ENCODE measurements at places on chromosomes 2 and 18. TPM values are rescaled to one million over a fixed set of nuclear protein-coding genes. Genes with fewer than 3 reads are reported as not detected.

GRCh38 chr2:118902266-118903028, 39.5 kb upstream of the MARCO start:
- H3K36me3 ChIP-seq, result no peaks in the 10 kb centered on the region
- H3K4me1 ChIP-seq, result no peaks in the 10 kb centered on the region
- H3K4me3 ChIP-seq, result no peak overlapping the region
- no peaks in the 10 kb centered on the region for H3K27me3 ChIP-seq
- no peak for DNase-seq

DNA sequence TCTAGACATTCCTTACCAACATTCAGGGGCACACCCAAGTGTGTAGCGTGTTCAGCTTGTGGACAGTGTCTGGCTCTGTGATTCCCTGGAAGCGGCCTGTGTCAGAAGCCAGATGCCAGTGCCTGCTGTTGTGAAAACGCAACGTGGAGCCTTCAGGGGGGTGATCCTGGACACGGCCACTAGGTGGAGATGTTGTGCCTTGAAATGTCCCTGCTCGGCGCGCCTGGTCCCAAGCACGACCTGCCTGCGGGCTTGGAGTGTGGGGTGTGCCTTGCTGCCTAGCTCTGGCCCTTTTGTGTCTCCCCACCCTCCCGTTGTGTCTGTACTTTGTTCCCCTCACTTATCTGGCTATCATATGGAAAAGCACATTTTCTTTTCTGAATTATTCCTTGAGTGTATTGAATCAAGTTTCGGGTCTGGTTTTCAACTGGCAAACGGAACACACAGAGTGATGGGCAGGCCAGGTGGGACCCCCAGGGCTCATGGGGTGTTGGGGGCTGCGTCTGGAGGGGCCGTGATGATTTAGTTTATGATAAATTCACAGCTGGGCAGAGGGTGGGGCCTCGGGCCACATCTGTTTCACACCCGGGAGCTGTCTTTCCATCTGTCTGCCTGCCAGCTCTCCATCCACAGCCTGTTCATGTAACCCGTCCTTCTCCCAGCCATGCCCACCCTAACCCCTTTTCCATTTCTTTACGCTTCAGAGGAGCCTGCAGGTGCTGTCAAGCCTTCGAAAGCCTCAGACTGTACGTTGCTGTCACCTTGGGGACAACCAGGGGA, 95.5 kb downstream of the DYSF start:
- DNase-seq, result peak; percentile 34
- peaks cover 27% of the 10 kb centered on the region for H3K27me3 ChIP-seq
- H3K4me3 ChIP-seq, result no peak overlapping the region
- no peaks in the 10 kb centered on the region for H3K36me3 ChIP-seq
- no peak overlapping the region for H3K27ac ChIP-seq

DNA sequence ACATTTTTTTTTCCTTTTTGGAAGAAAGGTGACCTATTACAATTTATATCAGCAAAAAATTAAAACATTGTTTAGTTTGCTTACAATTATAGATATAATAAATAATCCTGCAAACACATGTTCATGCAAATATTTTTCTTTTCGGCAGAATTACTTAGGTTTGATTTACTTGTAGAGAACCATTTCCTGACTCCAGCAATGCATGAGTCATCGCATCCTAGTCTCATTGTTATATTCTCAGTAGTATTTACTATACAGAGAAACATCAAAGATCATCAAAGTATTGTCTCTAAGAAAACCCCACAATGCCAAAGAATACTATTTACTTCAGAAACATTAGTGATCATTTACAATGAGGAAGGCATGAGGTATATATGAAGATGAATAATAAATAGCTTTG, 40.4 kb upstream of the MTIF2 start:
- peak; percentile 80 for DNase-seq
- peaks cover 8% of the 10 kb centered on the region for H3K36me3 ChIP-seq
- H3K27ac ChIP-seq, result no peak overlapping the region
- peaks cover 2% of the 10 kb centered on the region for H3K4me1 ChIP-seq
- no peaks in the 10 kb centered on the region for H3K27me3 ChIP-seq

LYPD1 gene
- 79.7 TPM for total RNA-seq

DNA sequence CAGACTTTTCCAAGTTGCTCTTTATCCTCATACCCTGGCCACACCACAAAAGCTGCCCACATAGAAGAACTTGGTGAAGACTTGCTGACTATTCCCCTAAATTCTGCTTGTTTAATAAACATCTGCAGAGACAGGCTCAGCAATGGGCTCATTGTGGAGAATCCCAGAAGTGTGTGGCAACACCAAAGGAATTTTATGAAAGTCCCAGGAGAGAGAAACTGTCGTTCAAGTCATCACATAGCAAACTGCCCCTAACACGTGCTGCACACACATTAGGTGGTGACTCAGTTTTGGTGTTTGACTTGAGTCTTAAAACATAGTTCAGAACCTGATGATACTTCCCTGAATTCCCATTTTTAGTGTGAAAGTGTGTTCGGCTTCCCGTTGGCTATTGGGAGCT, 38.6 kb downstream of the CYP1B1 start:
- H3K4me3 ChIP-seq, result no peak overlapping the region
- peaks cover 6% of the 10 kb centered on the region for H3K4me1 ChIP-seq
- H3K27me3 ChIP-seq, result peaks cover 28% of the 10 kb centered on the region
- no peaks in the 10 kb centered on the region for H3K36me3 ChIP-seq
- H3K27ac ChIP-seq, result no peak overlapping the region

DNA sequence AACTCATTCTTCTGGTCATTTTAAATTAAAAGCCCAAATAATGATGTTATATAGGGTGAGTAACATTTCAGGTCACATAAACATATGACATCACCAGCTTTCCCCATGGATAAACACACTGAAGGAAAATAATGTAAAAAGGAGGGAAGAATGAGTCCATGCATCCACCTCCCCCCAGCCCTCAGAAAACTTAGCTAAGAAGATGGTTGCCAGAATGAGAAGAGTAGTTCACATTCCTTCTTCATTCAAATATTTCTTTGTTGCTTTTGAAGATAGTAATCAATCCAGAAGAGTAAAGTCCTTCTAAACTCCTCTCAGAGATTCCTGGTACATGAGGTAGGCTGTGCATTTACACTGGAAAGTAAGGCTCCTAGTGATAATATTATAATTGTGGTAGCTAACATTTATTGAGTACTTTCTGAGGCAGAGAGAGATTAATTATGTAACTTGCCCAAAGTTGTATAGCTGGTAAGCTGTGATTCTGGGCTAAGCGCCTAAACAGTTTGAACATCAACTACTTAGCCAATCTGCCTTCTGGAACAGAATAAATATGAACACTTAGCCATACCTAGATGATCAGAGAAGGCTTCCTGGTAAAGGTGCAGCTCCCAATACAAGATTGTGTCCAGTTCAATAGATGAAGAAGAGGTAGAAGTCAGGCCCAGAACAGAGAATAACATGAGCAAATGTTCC, 256.7 kb upstream of the FN1 start:
- peak; percentile 90 for DNase-seq
- H3K27ac ChIP-seq, result peak overlapping the region; percentile 67
- peaks cover 14% of the 10 kb centered on the region for H3K4me1 ChIP-seq
- H3K27me3 ChIP-seq, result no peaks in the 10 kb centered on the region
- no peaks in the 10 kb centered on the region for H3K36me3 ChIP-seq

KCNS3 gene
- 5.3 TPM for total RNA-seq

- H3K27me3 ChIP-seq, result peaks cover 4% of the 10 kb centered on the region
- H3K4me1 ChIP-seq, result no peaks in the 10 kb centered on the region
- DNase-seq, result no peak
- no peak overlapping the region for H3K4me3 ChIP-seq
- no peaks in the 10 kb centered on the region for H3K36me3 ChIP-seq
- H3K27ac ChIP-seq, result no peak overlapping the region
Observed at GRCh38 chr2:19496646-19497045, 138.2 kb upstream of the OSR1 start.

GRCh38 chr2:19046986-19047780, 311.2 kb downstream of the OSR1 start:
- H3K36me3 ChIP-seq, result no peaks in the 10 kb centered on the region
- no peaks in the 10 kb centered on the region for H3K27me3 ChIP-seq
- H3K4me1 ChIP-seq, result peaks cover 6% of the 10 kb centered on the region
- peak; percentile 69 for DNase-seq
- H3K27ac ChIP-seq, result 0 out of 2 replicates have a peak overlapping the region, but pooled peaks have one; percentile 2

DNA sequence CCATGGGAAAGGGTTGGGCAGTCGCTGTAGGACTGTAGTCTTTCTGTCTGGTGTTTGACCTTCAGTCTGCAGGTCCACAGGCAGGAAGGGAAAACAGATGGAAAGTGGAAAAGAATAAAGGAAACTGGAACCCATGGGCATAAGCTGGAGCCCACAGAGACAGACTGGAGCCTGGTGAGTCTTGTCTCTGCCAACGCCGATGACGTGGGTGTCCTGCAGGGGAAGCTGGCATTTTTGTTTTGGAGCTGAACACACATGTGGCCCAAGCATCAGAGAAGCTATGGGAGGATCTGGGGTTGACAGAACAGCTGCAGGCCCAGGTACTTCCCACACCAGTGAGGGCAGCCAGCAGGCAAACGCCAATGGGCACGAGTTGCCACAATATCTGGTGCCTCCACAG, 28.2 kb upstream of the SOCS6 start:
- H3K27me3 ChIP-seq, result no peaks in the 10 kb centered on the region
- no peaks in the 10 kb centered on the region for H3K36me3 ChIP-seq
- H3K4me1 ChIP-seq, result no peaks in the 10 kb centered on the region
- H3K4me3 ChIP-seq, result no peak overlapping the region
- no peak for DNase-seq

LRP2 gene
- not detected for total RNA-seq

DNA sequence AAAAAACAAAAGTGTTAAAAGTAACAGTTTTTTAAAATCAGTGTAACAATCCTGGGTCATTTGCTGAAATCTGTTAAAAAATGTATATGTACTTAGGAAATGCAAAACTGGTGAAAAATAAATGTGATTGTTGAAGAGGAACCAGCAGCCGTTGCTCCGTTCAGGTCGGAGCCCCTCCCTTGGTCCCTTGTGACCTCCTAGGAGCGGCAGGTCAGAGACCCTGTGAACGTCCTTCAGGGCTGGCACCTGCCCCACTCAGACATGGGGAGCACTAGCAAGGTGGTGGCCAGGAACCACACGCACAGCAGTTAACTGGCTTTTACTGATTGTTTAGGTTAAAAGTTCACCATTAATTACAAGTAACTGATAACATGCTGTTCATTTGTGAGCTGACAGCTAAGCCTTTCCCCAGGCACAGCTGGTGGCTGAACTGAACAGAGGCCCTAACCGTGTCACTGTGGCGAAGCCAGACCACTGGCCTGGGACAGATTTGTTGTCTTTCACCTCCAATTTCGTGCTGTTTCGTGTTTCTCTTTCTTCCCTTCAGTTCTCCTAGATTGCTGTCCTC, 159.2 kb upstream of the ALKAL2 start:
- no peak overlapping the region for H3K27ac ChIP-seq
- no peaks in the 10 kb centered on the region for H3K36me3 ChIP-seq
- DNase-seq, result no peak
- H3K4me1 ChIP-seq, result no peaks in the 10 kb centered on the region

APOB gene
- total RNA-seq, result under 0.01 TPM

DNA sequence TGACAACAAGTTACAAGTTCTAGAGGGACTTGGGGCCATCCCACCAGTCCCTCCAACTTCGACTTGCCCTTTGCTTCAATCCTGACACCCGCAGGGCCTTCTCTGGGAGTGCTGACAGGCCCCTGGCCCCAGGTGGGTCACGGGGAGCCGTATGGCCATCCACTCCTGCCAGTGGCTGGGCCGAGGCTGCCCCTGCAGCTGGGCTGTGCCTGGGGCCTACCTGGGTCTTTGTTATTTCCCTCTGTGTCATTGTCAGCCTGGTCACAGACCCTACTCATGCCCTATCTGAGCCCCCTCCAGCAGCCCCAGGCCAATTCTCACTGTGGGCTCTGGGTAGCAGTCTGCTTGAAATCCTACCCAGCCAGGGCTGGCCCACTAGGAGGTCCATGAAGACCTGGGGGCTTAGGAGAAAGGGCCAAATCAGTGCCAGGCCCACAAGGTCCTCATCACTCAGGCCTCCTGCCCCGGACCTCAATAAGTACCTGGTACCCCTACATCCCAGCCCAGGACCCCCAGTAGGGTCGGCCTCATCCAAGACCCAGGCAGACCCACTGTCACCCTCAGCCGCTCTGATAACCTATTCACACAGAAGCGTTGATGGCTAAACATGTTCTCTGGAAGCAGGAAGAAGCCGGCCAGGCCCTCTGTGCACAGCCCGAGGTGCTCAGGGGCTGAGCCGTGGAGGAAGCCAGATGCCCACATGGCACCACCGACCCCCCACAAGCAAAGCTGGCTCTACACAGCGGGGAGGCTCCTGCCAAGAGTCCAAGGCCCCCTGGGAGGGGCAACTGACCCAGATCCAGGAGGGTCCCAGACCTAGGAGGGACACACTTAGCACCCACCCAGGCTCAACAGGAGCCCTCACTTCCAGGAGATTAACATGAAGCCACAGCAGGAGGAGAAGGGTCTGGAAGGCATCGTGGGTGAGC, 57.7 kb downstream of the BIN1 start:
- H3K27me3 ChIP-seq, result no peaks in the 10 kb centered on the region
- peaks cover 2% of the 10 kb centered on the region for H3K4me1 ChIP-seq
- H3K36me3 ChIP-seq, result peaks cover 5% of the 10 kb centered on the region
- H3K4me3 ChIP-seq, result no peak overlapping the region

STPG4 gene
- total RNA-seq, result 0.28 TPM

GRCh38 chr2:45769056-45769455, 117.6 kb downstream of the PRKCE start:
- H3K36me3 ChIP-seq, result no peaks in the 10 kb centered on the region
- no peaks in the 10 kb centered on the region for H3K27me3 ChIP-seq
- no peak overlapping the region for H3K4me3 ChIP-seq
- peaks cover 8% of the 10 kb centered on the region for H3K4me1 ChIP-seq
- H3K27ac ChIP-seq, result no peak overlapping the region
- no peak for DNase-seq

DNA sequence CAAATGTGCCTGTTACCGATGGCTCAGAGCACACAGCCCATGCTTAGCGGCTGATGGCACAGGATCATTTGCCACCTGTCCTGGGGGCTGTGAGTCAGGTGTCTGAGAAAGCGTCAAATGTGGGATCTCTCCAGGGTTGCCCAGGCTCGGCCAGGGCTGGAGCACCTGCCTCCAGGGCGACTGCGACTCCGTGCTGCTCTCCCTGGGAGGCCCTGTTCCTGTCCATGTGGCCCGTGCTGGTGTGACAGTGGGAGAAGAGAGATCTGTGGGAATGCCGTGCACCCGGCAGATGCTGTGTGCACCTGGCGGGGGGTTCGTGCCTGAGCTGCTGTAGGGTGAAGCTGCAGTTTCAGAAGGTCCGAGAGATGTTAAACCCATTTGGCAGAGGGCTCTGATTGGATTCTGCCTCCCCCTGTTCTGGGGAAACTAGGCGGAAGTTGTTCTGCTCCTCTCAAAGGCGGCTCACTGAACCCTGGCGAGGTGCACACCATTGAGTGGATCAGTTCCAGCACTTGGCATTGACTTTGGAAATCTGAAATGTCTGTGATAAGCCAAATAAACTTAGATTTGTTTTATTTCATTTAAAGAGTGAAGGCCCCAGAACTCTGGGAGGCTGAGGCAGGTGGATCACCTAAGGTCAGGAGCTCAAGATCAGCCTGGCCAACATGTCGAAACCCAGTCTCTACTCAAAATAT, 34.7 kb upstream of the TPO start:
- H3K27ac ChIP-seq, result no peak overlapping the region
- no peaks in the 10 kb centered on the region for H3K4me1 ChIP-seq
- H3K36me3 ChIP-seq, result no peaks in the 10 kb centered on the region

All from IMR-90 (cell line).